ENCODE measurements at places on chromosomes 7 and 10. TPM values are rescaled to one million over a fixed set of nuclear protein-coding genes. Genes with fewer than 3 reads are reported as not detected.

VIPR2 gene
- 1.7 TPM for total RNA-seq

PRLHR gene
- not detected for total RNA-seq

DNA sequence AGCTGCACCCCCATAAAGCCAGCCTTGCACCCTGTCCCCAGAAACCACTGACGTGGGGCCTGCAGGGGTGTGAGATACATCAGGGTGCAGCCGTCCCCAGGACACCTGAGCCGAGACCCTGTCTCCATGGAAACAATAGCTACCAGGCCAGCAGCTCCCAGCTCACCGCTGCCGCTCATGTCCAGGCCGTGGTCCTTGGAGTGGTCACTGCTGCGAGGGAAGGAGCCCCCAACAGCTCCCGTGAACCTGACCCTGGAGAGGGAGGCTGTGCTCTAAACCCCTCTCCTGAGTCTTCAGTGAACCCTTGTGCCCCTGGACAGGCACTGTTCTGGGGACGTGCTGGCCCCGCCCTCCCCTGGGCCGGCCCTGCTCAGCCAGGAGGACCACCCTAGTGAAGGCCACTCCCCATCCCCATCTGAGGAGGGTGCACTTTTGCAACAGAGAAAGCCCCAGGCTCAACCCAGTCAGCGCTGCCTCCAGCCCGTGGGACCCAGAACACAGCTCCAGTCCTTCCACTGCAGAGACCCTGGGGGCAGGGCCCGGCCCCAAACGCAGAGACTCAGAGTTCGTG lies 19.6 kb upstream of the INPP5A start:
- H3K4me3 ChIP-seq: no peak overlapping the region
- H3K4me1 ChIP-seq: no peaks in the 10 kb centered on the region
- no peak for DNase-seq

DNA sequence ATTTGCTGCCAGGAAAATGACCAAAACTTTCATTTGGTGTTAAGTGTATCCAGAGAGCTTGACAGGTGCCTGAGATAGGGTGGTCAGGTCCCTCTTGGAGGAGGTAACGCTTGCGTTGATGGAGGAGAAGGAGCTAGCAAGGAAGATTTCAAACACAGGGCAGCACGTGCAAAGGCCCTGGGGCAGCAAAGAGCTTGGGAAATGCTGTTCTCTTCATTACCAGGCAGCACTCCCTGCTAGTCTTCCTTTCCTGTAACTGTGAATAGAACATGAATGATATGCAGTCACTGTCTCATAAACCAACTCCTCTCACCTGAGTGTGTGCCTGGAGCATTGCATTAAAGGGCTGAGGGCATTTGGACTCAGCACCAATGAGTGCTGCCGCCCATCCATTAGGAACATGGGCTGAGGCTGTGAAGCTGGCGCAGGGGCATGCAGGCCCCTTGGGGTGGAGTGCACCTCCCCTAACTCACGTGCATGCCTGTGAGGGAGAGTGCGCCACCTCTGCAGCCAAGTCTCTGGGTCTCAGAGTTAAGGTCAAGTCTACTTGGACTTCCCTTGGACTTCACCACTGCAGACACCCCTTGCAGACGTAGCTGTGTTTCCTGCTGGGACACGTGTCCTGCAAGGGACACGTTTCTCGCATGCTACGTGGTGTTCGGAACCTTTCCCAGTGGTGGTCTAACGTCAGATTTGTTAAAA lies 136.8 kb downstream of the PAXIP1 start:
- H3K4me3 ChIP-seq: no peak overlapping the region
- peaks cover 11% of the 10 kb centered on the region for H3K27me3 ChIP-seq
- H3K4me1 ChIP-seq: no peaks in the 10 kb centered on the region
- H3K27ac ChIP-seq: no peak overlapping the region

SPAM1 gene
- not detected for total RNA-seq

MET gene
- 2.2 TPM for total RNA-seq

RBM20 gene
- total RNA-seq: not detected

DNA sequence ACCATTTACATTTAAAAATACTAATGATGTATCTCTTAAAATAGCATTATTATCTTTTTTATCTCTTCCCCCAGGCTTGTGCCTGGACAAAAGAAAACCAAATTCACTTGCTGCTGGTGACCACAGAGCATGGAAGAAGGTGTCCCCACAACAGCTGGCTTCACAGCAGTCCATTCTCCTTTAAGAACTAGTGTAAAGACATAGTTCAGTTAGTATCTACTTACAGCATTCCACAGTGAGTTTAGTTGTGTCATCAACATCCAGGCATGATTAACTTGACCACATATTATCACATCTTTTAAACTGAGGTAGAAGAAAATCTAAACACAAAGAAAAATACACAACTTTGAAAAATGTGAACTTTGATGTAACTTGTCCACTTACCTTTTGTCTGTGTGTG lies 55.0 kb downstream of the LRRC17 start:
- no peak for DNase-seq
- H3K36me3 ChIP-seq: no peaks in the 10 kb centered on the region
- H3K4me3 ChIP-seq: no peak overlapping the region
- no peak overlapping the region for H3K27ac ChIP-seq
- H3K4me1 ChIP-seq: no peaks in the 10 kb centered on the region
- H3K27me3 ChIP-seq: no peaks in the 10 kb centered on the region

DNA sequence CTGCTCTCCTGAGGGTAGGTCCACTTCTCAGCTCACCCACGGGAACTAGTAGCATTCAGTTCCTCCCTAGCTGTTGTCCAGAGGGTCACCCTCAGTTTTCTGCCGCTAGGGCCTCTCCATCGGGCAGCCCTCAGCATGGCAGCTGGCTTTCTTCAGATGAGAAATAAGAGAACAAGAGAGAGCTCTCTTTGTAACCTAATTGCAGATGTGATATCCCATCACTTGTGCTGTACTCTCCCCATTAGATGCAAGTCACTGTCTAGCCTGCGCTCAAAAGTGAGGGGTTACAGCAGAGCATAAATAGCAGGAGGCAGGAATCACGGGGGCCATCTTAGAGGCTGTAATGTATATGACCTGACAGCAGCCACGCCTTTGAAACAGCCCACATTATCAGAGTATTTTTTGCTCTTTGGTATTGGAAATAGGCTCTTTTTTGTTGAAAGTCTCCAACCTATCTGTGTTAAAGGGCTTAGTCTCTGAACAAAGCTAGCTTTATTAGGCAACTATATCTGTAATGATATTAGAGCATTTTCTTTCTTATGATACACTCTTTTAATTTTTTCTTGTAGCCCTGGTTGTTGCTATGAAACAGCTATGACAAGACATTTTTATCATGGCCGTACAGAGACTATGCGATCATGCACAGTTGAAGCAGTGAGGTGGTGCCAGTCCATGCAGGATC lies 45.7 kb downstream of the CROT start:
- no peak overlapping the region for H3K27ac ChIP-seq
- no peak for DNase-seq
- peaks cover 37% of the 10 kb centered on the region for H3K36me3 ChIP-seq
- peaks cover 15% of the 10 kb centered on the region for H3K4me1 ChIP-seq

DNA sequence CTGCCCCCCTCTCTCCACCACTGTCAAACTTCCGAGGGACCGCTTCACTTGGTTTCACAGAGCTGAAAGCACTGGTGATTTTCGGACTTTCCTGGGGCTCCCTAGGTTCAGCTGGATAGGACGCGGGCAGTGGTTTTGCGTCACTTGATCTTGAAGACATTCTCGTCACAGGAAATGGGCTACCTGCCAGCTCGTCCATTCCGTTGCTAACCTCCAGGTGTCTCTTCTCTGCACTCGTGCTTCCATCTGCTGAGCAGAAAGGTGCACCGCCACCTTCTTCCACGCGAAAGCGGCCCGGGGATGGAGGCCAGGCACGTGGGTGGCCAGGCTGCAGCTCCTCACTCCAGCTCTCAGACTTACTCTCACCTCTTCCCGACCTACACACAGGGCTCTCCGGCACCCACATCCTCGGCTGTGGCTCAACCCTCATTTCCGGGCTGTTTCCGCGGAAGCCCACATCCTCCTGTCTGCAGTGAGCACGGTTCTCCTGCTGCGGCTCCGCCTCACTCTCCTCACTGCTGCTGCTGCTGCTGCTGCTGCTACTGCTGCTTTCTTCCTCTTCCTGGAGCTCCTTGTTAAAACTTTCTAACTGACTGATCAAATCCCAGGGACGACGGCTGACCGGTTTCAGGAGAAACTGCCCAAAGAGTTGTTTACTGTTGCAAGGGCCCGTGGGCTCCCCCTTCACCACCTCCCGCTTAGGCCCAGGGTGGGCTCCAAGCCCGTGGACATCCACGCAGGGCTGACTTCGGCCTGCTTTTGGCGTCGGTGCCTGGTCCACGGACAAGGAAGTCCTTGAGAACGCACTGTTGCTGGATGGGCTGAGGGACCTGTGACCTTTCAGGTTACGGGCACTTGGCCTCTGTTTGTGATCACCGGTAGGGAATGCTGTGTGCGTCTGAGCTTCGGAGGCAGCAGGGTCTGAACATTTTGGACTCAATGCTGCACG lies 32.1 kb downstream of the JCAD start:
- peak overlapping the region; percentile 86 for H3K27ac ChIP-seq
- peak; percentile 98 for DNase-seq
- H3K27me3 ChIP-seq: peaks cover 20% of the 10 kb centered on the region
- H3K4me1 ChIP-seq: peaks cover 43% of the 10 kb centered on the region

DNA sequence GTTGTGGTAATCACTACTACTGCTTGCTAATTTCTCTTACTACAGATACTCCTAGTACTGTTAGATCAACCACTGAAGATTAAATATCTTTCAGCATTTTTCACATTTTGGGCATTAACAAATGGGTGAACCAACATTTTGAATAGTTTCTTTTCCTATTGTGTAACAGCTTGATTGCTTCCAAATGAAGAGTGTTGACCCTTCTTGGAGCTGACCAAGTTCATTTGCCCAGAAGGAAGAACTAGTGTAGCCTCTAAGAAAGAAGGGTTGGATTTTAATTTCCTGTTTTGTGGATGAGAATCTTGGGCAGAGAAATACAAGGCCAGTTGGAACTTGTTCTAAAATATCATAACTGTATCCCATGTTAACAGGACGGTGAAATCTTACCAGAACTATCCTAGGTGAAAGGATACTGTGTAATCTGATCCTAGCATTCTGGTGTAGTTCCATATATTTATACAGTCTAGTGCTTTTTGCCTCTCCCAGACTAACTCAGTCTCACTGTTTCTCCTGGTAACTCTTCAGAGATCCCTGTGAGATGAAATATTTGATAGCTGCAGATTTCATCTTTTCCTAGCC lies 37.3 kb downstream of the SND1 start:
- DNase-seq: no peak
- no peak overlapping the region for H3K4me3 ChIP-seq
- H3K36me3 ChIP-seq: peaks cover 58% of the 10 kb centered on the region
- no peaks in the 10 kb centered on the region for H3K27me3 ChIP-seq

Measured in activated CD4-positive, alpha-beta T cell treated with anti-CD3 and anti-CD28 coated beads, Interleukin-2, amount 10 ng/mL, durations not matched to agents 24 days and 14 days (primary cell).